Right cardiac atrium (tissue), 5 donors: ENCODE measurements at places on chromosomes 3 and 15.

DNA sequence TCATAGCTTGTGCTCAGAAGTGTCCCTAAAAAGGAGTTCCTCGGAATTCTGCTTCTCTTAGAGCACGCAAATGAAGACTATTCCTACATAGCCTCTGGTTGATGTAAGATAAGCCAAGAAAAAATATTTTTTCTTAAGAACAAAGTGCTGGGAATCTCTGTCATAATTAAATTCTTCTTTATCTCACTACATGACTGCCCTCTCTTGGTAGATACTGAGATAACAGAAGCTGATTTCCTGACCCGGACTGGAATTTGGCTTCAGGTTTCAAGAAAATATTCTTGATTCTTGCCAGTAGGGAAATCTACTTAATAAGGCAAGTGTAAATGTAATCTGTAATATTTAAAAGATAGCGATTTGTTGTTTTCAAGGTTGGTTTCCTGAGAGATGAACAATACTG, 31.3 kb upstream of the SETMAR start:
- no peak for DNase-seq

DNA sequence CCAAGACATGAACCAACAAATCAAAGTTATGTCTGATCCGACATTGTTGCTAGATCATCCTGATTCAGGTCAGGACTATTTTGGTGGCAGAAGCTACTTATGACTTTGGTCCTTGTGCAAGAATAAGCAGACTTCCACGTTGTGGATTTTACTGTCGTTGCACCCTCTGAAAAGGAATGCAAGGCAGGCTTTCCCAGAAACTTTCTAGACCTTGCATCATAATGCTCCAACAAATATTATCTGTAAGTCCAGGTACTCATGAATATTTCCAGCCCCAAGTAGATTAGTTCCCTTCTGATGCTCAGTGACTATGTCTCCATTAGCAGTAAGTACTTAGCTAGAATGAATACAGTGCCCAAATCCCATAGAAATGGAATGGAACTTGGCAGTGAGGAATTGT, 203.3 kb upstream of the LRRFIP2 start:
- DNase-seq = no peak

GRCh38 chr3:184031187-184031792, at the start of gene HTR3D:
Gene HTR3D, plus strand, starts transcription at chr3:184031742. Its CDS starts 0 bp downstream, at chr3:184031742.
- DNase-seq = no peak

- DNase-seq = no peak
These were observed 30.2 kb downstream of the OCA2 start for GRCh38 chr15:28068930-28069329.

DNA sequence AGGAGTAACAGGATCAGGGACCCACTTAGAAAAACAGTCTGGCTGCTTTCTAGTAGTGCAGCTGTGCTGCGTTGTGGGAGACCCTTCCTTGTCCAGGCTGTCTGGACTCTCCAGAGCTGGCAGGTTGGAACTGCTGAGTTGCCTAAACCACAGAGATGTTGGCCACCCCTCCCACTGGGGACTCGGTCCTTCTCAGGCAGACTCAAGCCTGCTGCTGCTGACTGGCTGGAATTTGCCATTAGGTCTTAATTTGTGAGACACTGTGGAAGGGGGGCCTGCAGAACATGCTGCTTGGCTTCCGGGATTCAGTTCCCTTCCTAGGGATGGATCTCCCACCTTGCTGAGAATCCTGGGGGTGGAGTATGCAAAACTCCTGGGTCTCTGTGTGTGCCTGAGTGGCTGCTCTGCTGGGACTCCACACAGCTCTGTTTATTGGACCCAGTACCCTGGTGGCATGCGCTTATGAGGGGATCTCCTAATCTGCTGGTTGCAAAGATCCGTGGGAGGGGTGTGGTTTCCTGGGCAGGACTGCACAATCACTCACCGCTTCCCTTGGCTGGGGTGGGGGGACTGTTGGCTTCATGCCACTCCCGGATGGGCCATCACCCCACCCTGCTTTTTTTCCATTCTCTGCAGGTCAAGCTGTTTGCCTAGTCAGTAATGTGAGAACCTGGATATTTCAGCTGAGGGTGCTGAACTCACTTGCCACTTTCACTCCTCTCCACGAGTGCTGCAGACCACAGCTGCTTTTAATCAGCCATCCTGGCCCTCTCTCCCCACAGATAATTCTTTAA, 150.5 kb downstream of the CFAP20DC start:
- DNase-seq = peak; percentile 82

DNA sequence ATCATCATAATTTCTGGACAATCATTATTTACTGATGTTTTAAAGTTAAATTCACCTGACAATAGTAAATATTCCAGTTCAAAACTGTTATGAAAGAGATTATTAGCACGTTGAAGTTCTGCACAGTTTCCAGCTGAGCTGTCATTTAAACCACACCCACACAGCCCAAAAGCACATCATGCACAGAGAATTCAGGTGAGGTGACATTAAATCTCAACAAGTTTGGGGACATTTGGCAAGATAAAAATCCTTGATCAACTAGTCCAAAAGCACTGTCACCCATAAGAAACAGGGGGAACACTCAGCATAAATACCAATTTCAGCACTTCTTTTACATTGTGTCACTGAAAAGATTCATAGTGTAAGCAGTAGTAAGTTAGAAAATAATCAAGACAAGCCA, 6.9 kb downstream of the NCEH1 start:
- DNase-seq = no peak

GRCh38 chr3:191339316-191339917, 9.1 kb upstream of the UTS2B start:
- DNase-seq = no peak

- no peak for DNase-seq
These were observed 397.3 kb upstream of the PROK2 start for GRCh38 chr3:72182206-72182605.

- no peak for DNase-seq
These were observed 482.3 kb downstream of the ZBBX start for GRCh38 chr3:166897811-166898210.
